ENCODE measurements at places on chromosomes 16 and 17.
A peak's percentile ranks its signal among the peaks of the same experiment; 100 is the strongest.

DNA sequence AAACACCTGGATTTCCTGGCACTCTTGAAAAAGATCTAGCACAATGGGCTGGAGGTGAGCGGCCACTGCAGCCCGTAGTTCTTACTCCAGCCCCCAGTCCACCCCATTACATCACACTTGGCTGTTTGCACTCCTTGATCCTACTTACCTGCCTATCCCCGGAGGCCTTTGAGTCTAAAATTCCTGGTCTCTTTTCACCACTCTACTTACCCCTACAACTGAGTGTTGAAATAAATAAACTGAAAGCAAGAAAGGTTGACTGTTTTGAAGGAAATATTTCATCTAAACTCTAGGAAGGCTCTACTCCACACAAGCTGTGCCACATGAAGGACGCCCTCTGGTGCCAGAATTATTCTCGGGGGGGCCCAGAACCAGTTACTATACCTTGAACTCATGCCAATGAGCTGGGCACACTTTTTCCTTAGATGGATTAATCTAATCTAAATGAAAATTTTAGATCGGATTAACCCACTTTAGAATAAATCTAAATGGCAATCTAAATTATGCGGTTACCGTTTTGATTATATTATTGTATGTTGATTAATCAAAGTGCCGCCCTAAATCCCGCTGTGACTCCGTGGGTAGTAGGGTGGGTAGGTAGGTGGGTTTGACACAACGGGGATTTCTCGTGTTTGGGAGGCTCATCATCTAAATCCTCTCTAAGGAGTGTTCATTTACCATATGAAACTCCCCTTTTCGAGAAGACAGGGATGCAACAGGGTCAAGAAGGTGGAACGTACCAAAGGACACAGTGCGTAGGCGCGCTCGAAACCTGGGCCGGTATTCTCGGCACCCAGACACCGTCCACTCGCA lies 651 bp upstream of the EIF1 start:
- DNase-seq: peak; percentile 71

DNA sequence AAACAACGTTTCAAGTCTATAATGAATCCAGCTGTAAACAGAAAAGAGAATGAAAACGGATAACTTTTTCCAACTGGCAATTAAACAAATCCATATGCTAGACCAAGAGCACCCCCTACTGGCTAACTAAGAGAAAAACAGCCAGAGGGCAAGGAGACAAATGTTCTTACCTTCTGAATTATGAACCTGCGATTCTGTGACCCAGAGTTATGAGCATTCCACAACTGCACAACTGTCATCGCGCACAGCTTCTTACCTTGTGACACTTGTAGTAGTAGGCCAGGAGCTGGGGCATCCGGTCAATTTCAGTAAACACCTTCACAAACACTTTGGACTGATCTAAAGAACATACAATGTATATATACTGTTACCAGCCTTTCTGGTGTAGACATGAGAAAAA lies 18.6 kb downstream of the COG7 start:
- DNase-seq: peak; percentile 27

DNA sequence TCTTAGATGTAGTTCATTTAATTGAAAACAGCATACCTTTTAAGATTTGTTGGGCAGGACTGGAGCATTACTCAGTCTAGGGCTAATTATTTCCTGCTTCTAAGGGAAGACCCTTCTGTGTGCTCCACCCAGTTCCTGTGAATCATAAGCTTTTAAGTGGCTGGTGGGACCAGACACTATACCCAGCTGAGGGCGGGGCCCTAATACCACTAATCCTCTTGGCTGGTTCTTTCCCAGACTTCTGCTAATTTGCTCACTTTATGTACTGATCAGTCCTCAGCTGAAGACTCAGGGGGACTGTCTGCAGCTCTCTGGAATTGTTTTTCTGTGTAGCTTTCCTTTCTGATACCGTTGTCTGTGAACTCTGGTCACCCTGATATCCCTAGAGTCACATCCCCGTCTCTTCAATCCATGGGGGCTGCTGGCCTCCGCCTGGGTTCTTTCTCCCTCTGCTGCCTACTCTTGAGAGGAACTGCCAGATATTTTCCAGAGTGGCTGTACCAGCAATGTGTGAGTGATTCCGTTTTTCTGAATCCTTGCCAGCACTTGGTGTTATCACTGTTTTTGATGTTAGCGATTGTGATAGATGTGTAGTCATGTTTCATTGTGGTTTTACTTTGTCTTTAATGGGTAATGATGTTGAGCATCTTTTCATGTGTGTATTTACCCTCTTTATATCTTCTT lies 35.1 kb downstream of the MFSD11 start:
- DNase-seq: peak; percentile 79

DNA sequence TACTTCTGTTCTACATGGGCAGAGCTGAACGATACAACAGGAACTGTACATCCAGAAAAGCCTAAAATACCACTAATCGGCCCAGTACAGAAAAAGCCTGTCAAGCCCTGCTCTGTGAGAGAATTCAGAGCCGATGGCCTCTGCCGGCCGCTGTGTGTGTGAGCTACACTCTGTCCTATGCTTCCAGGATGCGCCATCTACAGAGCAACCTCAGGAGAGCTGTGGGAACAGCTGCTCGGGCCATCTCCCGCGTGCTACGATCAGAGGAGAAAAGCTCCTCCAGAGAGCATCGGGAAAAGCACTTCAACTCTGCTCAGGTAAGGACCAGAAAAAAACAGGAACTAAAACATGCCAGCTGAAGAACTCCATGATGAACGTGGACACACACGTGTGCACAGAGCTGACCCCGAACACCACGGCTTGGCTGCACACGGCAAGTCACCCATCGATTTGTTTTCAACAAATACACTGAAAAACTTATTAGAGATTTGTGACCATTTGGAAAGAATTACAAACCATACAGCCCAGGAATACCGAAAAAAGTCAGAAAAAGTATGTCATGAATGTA lies 115.9 kb downstream of the ANKRD11 start:
- no peak for DNase-seq

DNA sequence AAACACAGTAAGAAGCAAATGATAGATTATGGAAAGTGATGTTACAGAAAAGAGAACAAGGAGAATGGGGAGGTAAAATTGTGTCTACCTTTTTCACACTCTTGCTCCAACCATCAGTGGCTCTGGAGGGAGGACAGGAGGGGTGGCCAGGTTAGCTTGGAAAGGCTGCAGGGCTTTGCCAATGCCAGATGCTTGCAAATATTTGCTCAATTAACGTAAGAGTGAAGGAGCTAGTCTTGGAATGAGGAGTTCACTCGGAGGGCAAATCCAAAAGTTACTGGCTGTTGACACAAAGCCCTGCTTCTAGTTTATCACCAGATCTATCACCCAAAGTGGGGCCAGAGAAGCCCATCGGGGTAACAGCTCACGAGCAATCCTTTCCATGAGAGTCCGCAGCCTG lies 7.4 kb upstream of the TNRC6C start:
- DNase-seq: no peak

- no peak for DNase-seq
Measured at GRCh38 chr16:61246592-61246991, 789.6 kb downstream of the CDH8 start.

- peak; percentile 70 for DNase-seq
Measured at GRCh38 chr17:39813631-39814030, 50.5 kb downstream of the IKZF3 start.

DNA sequence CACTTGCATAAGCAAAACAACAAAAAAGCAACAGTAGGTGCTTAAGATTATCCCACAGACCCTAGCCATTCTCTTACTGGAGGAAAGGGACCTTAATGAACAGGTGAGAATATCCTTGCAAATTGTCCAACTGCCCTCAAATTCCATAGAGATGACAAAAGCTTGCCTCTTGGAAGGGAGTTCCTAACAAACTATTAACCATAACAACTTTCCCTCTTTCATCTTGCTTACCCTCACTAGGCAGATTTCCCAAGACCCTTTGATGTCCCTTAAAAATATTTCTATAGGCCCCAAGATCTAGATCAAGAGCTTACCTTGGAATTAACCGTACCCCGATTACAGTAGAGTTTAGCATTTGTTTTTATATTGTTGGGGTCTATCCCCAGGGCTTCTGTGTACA lies 21.8 kb downstream of the CNP start:
- DNase-seq: no peak

GRCh38 chr17:7561589-7562207 lies at the start of gene SENP3:
SENP3 (plus strand) TSS chr17:7561919; CDS start chr17:7563077, 1,158 bp downstream.
- peak; percentile 91 for DNase-seq

GRCh38 chr17:83131401-83132011 lies 52.1 kb downstream of the METRNL start:
- DNase-seq: no peak

DNA sequence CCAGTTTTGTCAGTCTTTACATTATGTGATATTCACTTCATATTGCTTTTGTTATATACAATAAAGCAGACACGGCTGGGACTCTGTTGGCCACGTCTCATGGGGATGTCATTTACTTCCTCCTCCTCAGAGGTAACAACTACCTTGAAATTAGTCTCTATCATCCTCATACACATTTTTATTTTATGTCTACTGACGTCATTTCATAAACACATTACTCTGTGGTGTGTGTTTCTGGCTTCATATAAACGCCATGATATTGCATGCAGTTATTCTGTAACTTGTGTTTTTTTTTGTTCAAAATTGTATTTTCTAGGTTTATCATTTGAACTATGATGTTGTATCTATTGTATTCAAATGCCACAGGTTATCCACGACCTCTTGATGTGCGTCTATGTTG lies 13.4 kb upstream of the IRF8 start:
- no peak for DNase-seq

DNA sequence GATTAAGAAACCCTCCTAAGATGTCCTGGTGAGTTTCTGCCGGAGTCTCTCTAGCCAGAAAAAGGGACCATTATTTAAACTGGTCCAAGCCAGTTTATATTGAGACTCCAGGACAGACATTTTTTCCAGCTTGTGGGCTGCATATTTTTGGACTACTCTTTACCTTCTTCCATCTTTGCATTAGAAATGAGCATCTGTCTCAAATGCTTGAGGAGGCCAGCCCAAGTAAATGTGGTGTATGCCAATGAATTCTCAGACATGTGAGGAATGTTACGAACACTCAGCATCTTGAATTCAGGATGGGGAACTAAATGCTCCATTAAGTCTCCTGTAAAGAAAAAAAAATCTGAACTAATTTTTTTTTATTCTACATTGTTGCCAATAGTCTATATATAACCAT lies 18.4 kb downstream of the TUBD1 start:
- DNase-seq: no peak

DNA sequence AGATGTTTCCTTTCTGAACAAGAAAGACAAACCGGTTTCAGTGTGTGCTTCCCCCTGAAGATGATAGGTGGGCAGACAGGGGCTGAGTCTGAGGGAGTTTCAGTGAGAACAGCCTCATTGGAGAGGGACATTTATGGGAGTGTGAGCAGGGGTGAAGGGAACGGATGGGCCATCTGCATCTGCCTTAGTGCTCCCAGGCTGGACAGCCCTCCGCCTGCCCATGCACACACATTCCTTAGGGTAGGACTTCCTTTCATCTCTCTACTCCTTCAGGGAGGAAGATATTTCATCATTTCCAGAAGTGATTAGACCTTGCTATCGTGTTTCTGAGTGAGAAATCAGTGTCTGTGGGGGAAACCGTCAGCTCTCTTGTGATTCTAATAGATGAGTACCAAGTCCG lies 3.8 kb downstream of the SHISA6 start:
- DNase-seq: no peak

DNA sequence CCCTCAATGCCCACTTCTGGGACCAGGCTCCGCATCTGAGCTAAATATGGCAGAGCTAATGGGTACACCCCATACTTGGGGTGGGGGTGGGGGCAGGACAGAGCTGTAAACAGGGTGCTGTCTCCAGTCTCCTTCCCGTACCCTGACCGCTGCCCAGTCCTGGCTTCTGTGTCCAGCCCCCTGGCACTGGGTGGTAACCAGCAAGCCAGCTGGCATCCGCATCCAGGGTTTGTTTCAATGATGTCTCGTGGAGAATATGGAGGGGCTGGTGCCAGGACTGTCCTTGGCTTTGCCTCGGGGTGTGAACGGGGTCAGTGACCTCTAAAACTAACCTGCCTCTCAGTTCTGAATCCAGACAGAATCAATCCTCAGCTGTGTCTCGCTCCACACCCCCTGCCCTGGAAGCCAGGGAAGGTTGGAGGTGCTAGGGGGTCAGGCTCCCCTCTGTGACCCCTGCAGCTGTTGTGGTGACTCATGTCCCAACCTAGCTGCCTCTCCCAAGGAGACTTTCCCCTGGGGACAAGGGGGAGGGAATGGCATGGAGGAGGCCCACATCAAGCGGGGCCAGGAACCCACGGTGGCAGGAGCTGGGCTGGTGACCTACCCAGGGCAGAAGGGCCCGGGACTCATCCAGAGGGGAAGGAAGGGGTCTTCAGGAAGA lies 1.5 kb upstream of the PNMT start:
- DNase-seq: no peak

- DNase-seq: no peak
Measured at GRCh38 chr17:75068750-75069149, 19.0 kb upstream of the SLC16A5 start.

- DNase-seq: peak; percentile 91
Measured at GRCh38 chr16:87956365-87957231, 5.4 kb downstream of the BANP start.

- DNase-seq: no peak
Measured at GRCh38 chr17:34413443-34414119, 50.5 kb upstream of the CCL1 start.

DNA sequence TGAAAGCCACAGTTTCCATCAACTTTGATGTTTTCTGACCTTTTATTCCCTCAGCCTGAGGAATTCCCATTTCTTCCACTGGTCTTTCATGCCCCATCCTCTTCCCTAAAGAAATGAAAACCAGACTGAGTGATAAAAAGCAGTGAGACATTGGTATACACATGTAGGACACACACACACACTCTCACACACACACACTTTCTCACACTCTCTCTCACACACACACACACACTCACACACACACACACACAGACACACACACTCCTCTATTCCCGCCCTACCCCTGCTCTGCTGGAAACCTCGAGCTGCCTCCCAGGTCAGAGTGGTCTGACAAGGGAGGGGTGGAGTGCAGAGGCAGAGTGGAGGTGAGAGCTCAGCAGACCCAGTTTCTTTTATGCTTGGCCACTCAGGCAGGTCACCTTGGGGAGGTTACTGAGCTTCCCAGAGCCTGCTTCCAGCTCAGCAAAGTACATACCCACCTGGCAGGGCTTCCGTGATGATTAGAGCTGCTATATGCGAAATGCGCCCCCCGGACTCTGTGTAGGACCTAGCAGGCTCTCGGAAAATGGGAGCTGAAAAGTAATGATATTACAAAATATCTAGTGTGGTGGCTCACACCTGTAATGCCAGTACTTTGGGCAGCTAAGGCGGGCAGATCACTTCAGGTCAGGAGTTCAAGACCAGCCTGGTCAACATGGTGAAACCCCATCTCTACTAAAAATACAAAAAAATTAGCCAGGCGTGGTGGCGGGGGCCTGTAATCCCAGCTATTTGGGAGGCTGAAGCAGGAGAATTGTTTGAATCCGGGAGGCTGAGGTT lies 30.7 kb downstream of the CCR7 start:
- DNase-seq: no peak

GRCh38 chr17:79071161-79071740 lies 3.4 kb upstream of the ENGASE start:
- no peak for DNase-seq

GRCh38 chr17:74659889-74660288 lies 36.4 kb upstream of the CD300E start:
- DNase-seq: no peak

Data from activated naive CD4-positive, alpha-beta T cell treated with anti-CD3 and anti-CD28 coated beads for 36 hours (primary cell).